ENCODE measurements at places on chromosomes 12 and 14.

- DNase-seq, result no peak
Observed at GRCh38 chr12:105426766-105427165, 96.3 kb downstream of the C12orf75 start.

GRCh38 chr12:7045913-7046312 lies 14.6 kb upstream of the C1S start:
- no peak for DNase-seq

GRCh38 chr14:24058260-24058950 lies 6.6 kb downstream of the CARMIL3 start:
- peak; percentile 80 for DNase-seq

DNA sequence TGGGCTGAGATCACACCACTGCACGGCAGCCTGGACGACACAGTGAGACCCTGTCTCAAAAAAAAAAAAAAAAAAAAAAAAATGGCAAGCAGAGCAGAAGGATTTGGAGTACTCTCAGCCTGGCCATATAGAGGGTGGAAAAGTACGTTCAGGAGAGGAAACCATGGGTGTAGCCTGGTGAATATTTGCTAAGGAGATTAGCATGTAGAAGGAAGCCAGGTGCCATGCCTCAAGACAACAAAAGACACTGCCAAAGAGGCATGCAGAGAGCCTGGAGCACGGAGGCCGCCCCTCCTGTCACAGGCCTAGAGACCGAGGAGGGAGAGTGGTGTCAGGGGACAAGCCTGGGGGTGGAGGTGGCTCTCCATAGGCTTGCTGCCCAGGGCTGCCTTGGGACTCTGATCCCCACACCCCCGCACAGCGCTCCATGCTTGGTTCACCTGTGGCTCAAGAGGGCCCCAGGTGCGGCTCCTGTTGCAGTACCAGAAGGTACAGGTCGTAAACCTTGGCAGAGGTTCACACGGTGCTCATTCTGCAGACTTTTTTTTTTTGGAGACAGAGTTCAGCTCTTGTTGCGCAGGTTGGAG lies 27.9 kb upstream of the DEGS2 start:
- no peak for DNase-seq

- no peak for DNase-seq
Observed at GRCh38 chr12:125098676-125099408, 33.6 kb downstream of the AACS start.

GRCh38 chr12:93836620-93837260 lies 159.6 kb downstream of the CRADD start:
- DNase-seq, result no peak

DNA sequence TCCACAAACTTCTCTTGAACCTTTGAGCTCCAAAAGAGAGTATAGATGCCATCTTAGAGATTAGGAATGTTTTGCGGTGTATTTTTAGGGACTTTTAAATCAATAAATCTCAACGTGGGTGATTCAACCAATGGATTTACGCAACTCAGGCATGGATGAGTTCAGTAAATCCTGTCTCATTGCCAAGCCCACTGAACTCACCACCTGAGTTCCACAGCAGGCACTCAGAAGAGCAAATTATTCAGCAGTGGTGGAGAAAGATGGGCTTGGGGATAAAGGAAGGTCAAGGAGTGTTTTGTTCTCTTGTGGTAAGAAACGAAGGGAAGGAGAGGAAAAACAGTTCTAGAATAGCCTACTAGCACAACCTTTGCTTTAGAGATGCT lies 68.7 kb upstream of the HMGA2 start:
- no peak for DNase-seq

- DNase-seq, result peak; percentile 26
Observed at GRCh38 chr14:81427348-81428058, 27.4 kb upstream of the STON2 start.
